SJCRH30 (cell line): ENCODE measurements at places on chromosomes 16 and 17. TPM values are rescaled to one million over a fixed set of nuclear protein-coding genes. Genes with fewer than 3 reads are reported as not detected.

GRCh38 chr17:29827179-29827578 lies 102.8 kb downstream of the SSH2 start:
- DNase-seq: peak; percentile 24

- no peak for DNase-seq
Observed at GRCh38 chr17:29073520-29073919, 30.6 kb downstream of the PIPOX start.

Gene MYO15A
- 0.53 and 0.58 TPM in 2 replicates for total RNA-seq

- DNase-seq: no peak
Observed at GRCh38 chr16:88553739-88554138, 16.5 kb upstream of the ZC3H18 start.

Gene NT5M
- 4.2 and 4.4 TPM in 2 replicates for total RNA-seq

DNA sequence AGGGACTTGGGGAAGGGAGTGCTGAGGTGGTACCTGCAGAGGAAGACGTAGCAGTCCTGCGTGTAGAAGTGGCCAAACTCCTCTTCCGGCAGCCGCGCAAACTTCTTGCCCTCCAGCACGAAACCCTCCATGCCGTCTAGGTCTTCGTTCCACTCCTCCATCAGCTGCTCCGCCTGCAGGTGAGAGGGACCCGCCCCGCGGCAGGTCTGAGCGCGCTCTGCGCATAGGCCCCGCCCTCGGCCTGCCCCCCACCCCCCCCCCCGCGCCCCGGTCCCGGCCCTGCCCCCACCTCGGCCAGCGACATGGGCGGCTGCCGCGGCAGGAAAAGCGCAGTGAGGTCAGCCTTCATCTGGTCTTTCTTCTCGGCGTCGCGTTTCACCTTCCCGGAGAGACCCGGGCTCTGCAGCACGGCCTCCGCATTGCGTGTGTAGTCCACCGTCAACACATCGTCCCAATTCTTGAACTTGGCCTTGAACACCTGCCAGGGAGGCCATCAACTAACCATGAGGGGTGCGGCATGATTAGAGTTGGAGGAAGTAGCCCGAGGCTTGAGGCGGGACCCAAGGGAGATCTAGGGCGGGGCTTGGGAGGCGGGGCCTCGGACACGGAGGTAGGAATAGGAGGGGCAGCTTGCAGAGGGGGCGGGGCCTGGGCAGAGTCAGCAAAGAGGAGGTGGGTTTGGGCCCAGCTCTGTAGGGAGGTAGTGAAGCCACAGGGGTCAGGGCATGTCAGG lies 11.5 kb downstream of the FLII start:
- DNase-seq: peak; percentile 85

DNA sequence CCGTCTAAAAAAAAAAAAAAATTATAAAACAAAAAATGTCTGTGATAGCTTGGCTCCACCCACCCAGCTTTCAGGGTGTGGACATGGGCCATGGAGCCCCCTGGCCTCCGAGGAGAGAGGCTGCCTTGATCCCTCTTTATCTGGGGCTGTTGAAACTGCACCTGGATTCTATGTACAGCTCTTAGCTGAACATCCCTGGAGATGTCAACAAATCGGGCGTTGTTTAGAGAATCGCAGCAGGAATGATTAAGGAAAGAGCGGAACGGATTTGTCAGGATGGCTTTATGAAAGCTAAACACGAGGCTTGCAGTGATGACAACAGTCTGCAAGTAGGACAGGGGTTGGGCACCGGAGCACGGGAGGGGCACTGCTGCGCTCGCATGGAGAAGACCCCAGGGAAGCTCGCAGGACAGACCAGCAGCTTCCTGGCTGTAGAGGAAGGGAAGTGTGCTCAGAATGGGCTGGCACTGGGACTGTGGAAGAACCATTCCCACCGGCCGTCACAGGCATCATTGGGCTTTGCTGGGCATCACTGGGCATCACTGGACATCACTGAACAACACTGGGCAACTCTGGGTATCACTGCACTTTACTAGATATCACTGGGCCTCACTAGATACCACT lies 195.8 kb upstream of the FOXF1 start:
- DNase-seq: peak; percentile 51

DNA sequence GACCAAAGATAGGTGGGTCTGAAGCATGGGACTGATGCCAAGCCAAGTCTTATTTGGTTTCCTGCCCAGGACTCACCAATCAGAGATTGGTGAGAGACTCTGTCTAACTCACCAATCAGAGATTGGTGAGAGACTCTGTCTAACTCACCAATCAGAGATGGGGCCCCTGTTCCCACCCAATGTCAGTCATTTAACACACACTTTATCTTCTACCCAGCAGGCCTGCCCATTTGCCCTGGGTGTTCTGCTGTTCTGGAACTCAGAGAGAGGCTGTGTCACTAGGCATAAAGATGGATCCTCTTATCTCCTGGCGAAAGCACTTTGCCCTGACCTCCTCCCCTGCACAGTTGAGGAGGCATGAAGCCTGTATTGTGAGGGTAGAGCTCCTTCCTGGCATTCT lies 5.4 kb upstream of the RHOT1 start:
- no peak for DNase-seq

GRCh38 chr17:55236316-55236715 lies 28.4 kb upstream of the HLF start:
- no peak for DNase-seq

GRCh38 chr17:43183921-43184320 lies 12.9 kb downstream of the NBR1 start:
- no peak for DNase-seq

Gene CARD14
- total RNA-seq: 0.32 and 0.33 TPM in 2 replicates

Gene SHISA9
- 0.03 TPM in 1 of 2 replicates, not detected in the other for total RNA-seq

Gene KCNAB3
- 0.61 and 0.73 TPM in 2 replicates for total RNA-seq

DNA sequence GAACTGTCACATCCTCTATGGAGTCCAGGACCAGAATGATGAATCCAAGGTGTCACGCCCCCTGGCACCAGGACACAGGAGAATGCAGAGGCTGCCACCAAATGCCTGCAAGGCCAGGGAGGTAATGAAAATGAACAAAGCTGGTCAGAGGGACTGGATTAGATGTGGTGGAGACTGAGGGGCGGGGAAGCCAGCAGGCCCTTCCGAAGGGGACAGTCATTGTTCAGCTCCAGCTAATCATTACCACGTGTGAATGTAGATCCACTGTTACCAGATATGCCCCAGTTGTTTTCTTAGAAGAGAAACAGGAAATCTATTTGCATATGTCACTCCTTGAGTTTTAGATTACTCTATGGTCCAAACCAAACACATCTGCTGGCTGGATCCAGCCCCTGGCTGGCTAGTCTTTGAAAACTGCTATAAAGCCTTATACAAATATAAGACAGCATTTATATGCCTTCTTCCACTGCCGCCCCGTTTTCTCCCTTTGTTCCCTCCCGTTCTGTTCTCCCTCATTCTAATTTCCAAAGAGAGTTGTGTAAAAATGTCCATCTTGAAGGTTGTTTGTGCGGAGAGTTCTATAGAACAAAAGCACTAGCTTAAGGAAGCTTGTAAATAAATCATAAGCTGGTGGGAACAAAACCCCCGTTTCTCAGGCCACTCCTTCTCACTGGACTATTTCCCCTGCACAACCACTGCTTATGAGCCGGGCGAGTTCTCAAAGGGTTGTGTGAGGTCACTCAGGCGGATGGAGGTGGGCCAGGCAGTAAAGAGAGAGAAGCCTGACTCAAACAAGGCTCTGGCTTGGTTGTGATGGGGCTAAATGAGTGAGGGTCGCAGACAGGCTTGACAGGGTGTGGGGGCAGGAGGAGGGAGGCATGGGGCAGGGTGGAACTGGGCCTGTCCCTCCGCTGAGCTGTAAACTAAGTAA lies 14.2 kb downstream of the CRYM start:
- DNase-seq: peak; percentile 5

DNA sequence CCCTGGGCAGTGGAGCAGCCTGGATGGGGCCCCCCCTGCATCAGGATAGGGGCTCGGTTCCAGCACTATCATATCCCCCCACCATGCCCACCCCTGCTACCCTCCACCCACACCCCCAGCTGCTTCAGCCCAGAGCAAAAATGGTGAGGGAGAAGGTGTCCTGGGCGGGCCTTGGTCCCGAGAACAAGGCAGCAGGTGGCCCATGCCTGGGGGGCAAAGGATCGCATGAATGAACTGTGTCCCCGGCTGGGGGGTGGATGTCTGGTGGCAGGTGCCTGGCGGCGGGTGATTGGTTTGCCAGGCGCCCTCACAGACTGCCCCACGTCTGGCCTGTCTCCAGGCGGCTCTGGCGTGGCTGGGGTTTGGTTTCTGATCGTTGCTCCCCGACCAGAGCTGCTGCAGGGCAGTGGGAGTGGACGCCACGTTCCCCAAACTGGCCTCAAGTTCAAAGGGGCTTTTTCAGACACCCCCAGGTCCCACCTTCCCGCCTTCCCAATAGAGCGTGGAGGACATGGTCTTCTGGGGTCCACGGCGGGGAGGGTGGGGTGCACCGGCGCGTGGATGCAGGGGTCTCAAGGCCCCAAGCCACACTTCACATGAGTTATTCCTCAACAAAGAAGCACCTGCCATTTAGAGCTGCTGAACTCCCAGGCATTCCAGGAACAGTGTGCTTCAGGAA lies 12.6 kb downstream of the UTS2R start:
- DNase-seq: peak; percentile 82

DNA sequence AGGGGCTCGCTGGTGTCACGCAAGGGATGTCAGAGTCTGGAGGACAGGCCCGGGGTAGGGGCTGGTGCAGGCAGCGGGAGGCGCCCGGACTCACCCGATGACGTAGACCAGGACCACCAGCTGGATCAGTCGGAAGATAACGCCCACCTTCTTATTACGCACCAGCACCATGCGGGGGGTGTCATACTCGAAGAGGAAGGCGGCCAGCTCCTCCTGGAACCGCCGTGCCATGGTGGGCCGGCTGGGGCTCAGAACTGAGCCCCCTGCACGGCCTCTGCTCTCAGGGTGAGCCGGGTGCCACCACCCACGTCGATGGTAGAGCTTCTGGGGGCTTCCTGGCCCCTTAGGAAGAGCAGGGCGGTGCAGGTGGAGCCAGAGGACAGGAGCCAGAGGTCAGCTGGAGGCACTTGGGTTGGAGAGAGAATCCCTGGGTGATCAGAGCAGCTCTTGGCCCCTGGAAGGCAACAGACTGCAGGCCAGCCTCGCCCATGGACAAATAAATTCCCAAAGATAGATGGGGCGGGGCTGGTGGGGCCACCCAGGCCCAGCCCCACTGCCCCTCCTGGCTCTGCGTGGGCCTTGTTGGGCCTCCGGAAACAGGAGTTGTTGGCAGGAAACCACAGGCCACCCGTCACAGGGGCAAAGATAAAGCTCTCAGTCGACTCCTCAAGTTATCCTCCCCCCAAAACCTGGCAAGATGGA lies at the start of gene P2RX1:
TSS of gene P2RX1 (minus strand) at position 471 of the 702 bp plus-strand sequence. CDS start at position 231, 240 bp downstream.
- DNase-seq: no peak

DNA sequence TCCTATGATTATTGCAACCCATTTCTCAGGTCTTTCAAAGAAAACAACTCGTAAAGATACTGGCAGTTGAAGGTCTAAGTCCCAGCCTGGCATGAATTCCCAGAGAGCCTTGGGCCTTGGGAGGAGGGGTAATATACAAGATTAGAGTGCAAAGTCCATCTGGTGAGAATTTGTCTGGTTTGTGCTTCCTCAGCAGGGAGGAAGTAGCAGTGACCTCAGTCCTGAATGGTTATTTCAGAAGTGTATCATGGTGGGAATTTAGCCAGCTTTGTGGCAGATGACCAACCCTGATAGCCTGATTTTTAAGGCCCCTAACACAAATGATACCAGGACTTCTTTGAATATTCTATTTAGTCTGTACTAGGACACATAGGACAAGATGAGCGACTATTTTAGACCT lies 151.2 kb upstream of the TBX2 start:
- no peak for DNase-seq

GRCh38 chr17:57906910-57907309 lies 48.3 kb downstream of the CUEDC1 start:
- peak; percentile 52 for DNase-seq

GRCh38 chr17:81164371-81165245 lies 699 bp upstream of the PVALEF start:
- DNase-seq: peak; percentile 99

Gene C17orf113
- total RNA-seq: 0.18 and 0.49 TPM in 2 replicates

Gene GRB7
- not detected in 2 replicates for total RNA-seq

- no peak for DNase-seq
Observed at GRCh38 chr17:39627047-39627711, 427 bp downstream of the PPP1R1B start.

GRCh38 chr17:29210879-29211278 lies 30.7 kb upstream of the MYO18A start:
- no peak for DNase-seq

DNA sequence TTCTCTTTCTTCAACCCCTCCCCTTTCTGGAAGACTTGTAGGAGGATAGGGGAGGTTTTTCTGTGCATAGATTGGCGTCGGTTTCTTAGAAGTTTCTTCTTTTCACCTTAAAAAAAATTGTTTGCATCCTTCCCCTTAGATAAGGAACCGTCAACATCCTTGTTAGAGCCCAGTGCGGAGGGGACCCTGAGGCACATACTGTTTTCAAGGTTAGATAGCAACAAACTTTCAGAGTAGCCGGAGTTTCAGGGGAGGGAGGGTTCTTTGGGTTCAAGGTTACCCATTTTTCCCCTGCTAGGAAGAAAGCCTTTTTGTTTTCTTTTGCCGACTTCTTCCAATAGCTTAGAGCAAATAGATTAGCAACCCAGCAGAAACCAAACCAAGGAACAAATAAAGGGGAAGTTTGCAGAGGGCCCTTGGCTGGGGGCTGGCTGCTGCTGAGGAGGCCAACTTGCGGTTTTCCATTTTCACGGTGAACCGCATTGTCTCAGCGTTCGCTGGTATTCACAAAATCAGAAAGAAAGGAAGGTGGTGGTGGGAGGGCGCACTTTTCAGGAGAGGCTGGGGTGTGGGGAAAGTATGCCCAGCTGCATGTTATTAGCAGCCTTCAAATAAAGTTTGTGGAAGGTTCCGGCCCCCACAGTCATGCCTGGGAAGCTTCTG lies 28.8 kb downstream of the MSI2 start:
- peak; percentile 40 for DNase-seq

DNA sequence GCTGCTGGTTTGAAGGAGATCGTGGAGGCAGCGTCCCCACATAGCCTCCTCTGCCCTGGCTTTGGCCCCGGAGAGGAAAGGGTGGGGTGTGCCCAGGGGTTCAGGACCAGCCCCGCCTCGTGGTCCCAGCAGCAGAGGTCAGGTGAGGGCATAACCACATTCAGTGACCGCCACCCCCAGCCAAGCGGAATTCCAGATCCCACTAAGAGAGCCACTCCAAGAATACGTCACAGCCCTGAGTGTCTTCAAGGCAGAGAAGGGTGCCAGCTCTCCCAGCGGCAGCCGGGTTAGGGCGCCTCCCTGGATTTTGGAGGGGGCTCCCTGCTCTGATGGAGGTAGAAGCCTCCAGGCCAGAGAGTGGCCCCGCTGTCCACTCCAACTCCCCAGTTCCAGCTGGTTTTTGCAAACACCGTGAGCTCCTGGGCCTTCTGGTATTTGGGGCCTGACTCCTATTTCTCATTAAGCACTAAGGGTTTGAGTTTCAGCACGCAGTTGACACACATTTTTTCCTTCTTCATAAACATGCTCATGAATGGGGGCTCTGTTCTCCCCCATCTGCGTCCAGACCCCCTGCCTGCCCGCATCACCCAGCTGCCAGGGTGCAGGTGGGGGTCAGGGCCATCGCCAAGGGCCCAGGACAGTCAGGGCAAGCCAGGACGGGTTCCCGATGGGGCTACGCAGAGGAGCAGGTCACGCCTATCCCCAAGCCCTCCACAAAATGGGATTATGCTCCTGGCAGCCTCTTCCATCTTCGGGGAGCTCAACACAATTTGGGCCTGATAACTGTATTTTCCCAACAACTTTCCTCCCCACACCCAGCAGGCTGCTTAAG lies 98.4 kb upstream of the PLCG2 start:
- DNase-seq: peak; percentile 89
